ENCODE measurements at places on chromosomes 2 and 18.

DNA sequence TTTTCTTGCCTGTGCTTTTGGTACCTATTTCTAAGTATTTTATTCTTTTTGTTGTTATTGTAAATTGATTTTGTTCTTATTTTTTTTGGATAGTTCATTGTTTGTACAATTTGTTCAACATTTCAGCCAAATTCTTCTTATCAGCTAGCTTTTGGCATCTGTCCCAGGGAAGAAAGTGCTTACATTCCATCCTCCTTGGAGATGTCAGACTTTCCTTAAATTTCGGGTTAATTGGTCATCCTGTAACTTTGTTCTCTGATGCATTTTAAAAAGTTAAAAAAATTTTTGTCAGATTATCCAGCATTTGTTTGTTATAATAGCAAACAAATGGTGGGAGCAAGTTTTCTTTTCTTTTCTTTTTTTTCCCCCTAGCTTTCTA, 60.3 kb downstream of the PTH2R start:
- H3K4me3 ChIP-seq: no peak overlapping the region
- H3K4me1 ChIP-seq: no peaks in the 10 kb centered on the region
- DNase-seq: no peak
- no peaks in the 10 kb centered on the region for H3K36me3 ChIP-seq

- H3K27me3 ChIP-seq: no peaks in the 10 kb centered on the region
- no peak for DNase-seq
- H3K36me3 ChIP-seq: no peaks in the 10 kb centered on the region
- H3K4me3 ChIP-seq: no peak overlapping the region
- no peak overlapping the region for H3K27ac ChIP-seq
Measured at GRCh38 chr18:39841482-39842365, 2113.3 kb upstream of the PIK3C3 start.

- H3K4me1 ChIP-seq: no peaks in the 10 kb centered on the region
- no peak for DNase-seq
- no peak overlapping the region for H3K4me3 ChIP-seq
Measured at GRCh38 chr18:21525916-21526315, 74.6 kb downstream of the ESCO1 start.

DNA sequence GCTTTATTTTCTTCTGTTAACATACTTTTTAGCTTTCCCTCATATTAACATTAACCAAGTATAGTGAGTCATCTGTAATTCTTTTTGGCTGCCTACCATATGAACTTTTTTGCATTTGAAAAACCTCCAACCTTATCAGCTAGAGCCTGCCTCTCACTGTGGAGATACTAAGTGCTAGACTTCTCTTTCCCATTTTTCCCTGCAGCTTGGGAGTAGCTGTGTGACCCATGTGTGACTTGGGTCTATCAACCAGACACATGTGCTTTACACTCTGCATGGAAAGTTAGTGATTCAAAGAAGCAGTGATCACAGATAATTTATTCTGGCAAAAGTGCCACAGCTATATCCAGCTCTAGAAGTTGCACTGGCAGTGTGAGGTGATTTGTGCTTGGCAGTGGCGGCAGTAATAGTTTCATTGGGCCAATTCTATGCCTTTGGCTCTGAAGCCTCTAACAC, 36.3 kb downstream of the PREPL start:
- no peaks in the 10 kb centered on the region for H3K4me1 ChIP-seq
- H3K36me3 ChIP-seq: peaks cover 45% of the 10 kb centered on the region
- H3K27me3 ChIP-seq: no peaks in the 10 kb centered on the region
- H3K27ac ChIP-seq: no peak overlapping the region

GRCh38 chr18:49017813-49018553, 67.2 kb upstream of the SMAD7 start:
- no peaks in the 10 kb centered on the region for H3K36me3 ChIP-seq
- no peaks in the 10 kb centered on the region for H3K27me3 ChIP-seq
- peaks cover 3% of the 10 kb centered on the region for H3K4me1 ChIP-seq
- no peak overlapping the region for H3K27ac ChIP-seq
- no peak overlapping the region for H3K4me3 ChIP-seq

DNA sequence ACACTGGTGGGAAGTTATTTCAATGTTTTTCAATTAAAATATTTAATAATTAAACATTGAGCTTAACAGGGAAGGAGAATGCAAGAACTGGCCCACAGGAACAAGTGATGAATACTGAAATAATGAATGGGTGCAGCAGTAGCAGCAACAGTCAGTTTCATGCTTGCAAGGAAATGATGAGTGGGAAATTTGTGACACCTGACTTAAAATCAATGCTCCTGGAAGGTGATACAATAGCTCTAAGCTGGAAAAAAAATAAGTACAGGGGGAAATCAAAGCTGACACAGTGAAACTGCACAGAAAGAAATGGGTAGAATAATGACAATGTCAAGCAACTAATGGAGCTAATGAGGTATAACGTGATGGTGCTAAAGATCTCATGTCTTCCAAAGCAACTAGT, 184.5 kb downstream of the IKZF2 start:
- peaks cover 9% of the 10 kb centered on the region for H3K4me1 ChIP-seq
- DNase-seq: no peak
- no peak overlapping the region for H3K4me3 ChIP-seq
- H3K36me3 ChIP-seq: no peaks in the 10 kb centered on the region

GRCh38 chr2:167144179-167144898, 256.1 kb downstream of the XIRP2 start:
- H3K4me3 ChIP-seq: no peak overlapping the region
- no peaks in the 10 kb centered on the region for H3K4me1 ChIP-seq
- H3K36me3 ChIP-seq: no peaks in the 10 kb centered on the region
- H3K27ac ChIP-seq: no peak overlapping the region

DNA sequence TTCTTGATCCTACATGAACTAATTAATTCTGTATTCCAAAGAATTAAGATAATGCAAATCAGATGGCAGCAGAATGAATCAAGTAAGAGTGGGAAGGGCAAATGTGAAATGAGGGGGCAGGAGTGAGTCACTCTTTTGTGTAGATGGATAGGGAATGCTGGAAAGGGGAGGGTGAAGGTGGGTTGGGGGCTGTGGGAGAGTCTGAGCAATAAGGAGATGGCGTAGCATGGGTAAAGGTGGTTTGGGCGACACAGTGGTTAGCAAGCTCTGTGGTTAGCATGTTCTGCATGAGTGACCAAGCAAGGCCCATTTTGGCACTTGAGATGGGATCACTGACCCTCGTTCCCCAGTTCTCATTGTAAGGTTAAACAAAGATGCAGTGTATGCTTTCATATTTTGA, 20.4 kb downstream of the GPD2 start:
- H3K4me1 ChIP-seq: peaks cover 13% of the 10 kb centered on the region
- H3K36me3 ChIP-seq: peaks cover 14% of the 10 kb centered on the region
- no peak for DNase-seq
- no peaks in the 10 kb centered on the region for H3K27me3 ChIP-seq
- no peak overlapping the region for H3K4me3 ChIP-seq

DNA sequence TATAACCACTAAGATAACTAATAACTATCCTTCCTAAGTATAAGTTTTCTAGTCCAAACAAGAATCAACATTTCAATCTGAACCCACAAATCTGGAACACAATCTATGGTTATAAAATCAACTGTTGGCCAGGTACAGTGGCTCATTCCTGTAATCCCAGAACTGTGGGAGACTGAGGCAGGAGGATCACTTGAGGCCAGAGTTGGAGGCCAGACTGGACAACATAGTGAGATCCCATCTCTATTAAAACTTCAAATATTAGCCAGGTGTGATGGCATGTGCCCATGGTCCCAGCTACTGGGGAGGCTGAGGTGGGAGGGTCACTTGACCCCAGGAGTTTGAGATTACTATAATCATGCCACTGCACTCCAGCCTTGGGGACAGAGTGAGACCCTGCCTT, 11.2 kb downstream of the MRPS5 start:
- no peak overlapping the region for H3K4me3 ChIP-seq
- H3K27me3 ChIP-seq: no peaks in the 10 kb centered on the region
- H3K27ac ChIP-seq: no peak overlapping the region
- H3K36me3 ChIP-seq: peaks cover 70% of the 10 kb centered on the region
- DNase-seq: no peak

DNA sequence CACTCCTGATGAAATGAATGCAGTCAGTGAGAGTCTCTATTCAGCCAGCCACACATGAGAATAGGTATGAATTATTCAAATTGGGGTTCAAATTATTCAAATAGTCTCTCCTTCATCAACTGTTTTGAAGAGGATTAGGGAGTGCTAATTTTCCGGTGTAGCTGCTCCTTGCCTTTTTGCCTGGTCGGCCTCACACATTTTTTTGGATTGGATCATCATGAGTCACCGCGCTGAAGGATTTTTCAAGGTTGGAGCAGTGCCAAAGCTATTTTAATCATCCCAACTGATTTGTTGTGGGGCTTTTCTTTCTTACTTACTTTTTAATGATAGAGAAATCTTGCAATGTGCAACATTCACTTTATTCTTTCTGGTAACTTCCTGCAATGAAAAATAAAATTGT, 2.4 kb upstream of the DTNA start:
- no peak overlapping the region for H3K27ac ChIP-seq
- H3K27me3 ChIP-seq: no peaks in the 10 kb centered on the region
- no peaks in the 10 kb centered on the region for H3K4me1 ChIP-seq
- no peaks in the 10 kb centered on the region for H3K36me3 ChIP-seq
- no peak overlapping the region for H3K4me3 ChIP-seq
- no peak for DNase-seq

- no peaks in the 10 kb centered on the region for H3K36me3 ChIP-seq
- peaks cover 39% of the 10 kb centered on the region for H3K27me3 ChIP-seq
- peaks cover 13% of the 10 kb centered on the region for H3K4me1 ChIP-seq
Measured at GRCh38 chr2:127226520-127227263, 6.6 kb upstream of the CYP27C1 start.

- peak; percentile 37 for DNase-seq
- no peaks in the 10 kb centered on the region for H3K36me3 ChIP-seq
- no peak within 1 kb of the TSS for H3K27ac ChIP-seq
- H3K27me3 ChIP-seq: peaks cover 61% of the 10 kb centered on the region
- peaks cover 3% of the 10 kb centered on the region for H3K4me1 ChIP-seq
Measured at GRCh38 chr2:15939854-15940660, at the start of gene MYCN. MYCN (plus strand) TSS chr2:15940550; CDS start chr2:15942065, 1,515 bp downstream.

- peaks cover 3% of the 10 kb centered on the region for H3K27me3 ChIP-seq
- H3K4me1 ChIP-seq: no peaks in the 10 kb centered on the region
- DNase-seq: no peak
- no peaks in the 10 kb centered on the region for H3K36me3 ChIP-seq
- no peak overlapping the region for H3K4me3 ChIP-seq
Measured at GRCh38 chr18:3156325-3156640, 63.5 kb downstream of the MYOM1 start.

DNA sequence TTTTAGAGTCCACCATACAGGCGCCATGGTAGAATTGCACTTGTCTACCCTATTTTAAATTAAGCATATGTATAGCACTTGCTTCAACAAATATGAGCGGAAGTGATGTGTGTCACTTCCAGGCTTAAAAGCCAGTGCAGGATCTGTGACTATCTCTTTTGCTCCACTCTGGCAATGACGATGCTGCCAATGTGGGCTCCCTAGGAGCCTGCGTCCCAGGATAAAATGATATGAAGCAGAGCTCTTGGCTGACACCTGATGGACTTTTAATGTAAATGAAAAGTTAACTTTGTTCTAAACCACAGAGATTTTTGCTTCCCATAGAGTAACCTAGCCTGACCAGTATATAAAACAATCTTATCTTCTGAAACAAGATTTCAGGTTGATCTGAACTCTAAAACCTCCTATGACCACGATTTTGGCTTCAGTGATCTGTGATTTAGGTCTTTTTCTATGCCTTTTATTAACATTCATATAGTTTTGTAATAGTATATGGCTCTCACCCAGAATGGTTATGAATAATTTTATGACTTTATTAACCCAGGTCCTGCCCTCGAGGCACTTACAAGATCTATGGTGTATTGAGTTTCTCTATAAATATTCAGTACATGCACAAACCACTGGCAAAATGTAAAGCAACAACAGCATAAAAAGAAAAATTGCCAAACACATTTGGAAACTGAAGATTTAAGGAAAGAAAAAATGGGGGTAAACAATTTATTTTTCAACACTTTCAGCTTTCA, 422.5 kb upstream of the PIK3C3 start:
- no peak overlapping the region for H3K27ac ChIP-seq
- no peak for DNase-seq
- H3K36me3 ChIP-seq: no peaks in the 10 kb centered on the region
- H3K4me3 ChIP-seq: no peak overlapping the region
- H3K27me3 ChIP-seq: no peaks in the 10 kb centered on the region
- H3K4me1 ChIP-seq: no peaks in the 10 kb centered on the region

- no peaks in the 10 kb centered on the region for H3K36me3 ChIP-seq
- H3K27ac ChIP-seq: no peak overlapping the region
- H3K27me3 ChIP-seq: no peaks in the 10 kb centered on the region
Measured at GRCh38 chr2:104473546-104473945, 380.4 kb upstream of the POU3F3 start.

DNA sequence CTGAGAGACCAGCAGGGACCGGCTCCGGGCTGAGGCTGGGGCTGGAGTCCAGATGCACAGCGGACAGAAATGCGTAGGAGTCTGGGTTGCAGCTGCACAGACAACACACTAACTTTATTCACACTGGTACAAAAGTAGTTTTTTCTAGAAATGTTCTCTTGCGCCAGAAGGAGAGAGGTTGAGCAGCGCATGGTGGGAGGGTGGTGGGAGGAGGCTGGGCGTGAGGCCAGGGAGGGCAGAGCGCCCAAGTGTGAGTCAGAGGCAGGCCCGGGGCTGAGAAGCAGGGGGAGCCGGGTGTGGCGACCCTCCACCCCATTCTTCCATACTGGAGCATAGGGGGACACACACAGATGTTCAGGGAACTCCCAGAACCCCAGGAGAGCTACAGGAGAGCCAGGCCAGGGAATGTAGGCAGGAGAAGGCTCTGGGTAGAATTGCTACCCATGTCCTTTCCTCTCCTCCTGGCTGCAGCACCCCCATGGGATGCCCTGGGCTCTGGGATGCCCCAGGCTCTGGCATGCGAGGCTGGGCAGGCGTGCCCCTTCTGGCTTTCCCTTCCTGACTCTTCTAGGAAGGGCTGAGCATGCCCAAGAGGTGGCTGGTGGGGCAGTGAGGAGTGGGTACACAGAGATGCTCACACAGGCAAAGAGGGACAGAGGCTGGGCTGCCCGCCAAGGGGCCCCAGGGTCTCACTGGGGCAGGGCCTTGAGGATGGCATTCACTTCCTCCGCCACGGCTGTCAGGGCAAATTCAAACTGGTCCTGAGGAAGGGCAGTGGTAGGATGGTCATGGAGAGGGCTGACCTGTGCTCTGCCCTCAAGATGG, 10.6 kb downstream of the DNAJB2 start:
- no peak for DNase-seq
- peaks cover 5% of the 10 kb centered on the region for H3K27me3 ChIP-seq
- H3K4me1 ChIP-seq: peaks cover 6% of the 10 kb centered on the region
- no peak overlapping the region for H3K27ac ChIP-seq

- H3K4me1 ChIP-seq: no peaks in the 10 kb centered on the region
- DNase-seq: no peak
- H3K27ac ChIP-seq: no peak overlapping the region
- no peaks in the 10 kb centered on the region for H3K27me3 ChIP-seq
- no peaks in the 10 kb centered on the region for H3K36me3 ChIP-seq
- no peak overlapping the region for H3K4me3 ChIP-seq
Measured at GRCh38 chr2:33806041-33806440, 206.9 kb upstream of the FAM98A start.

GRCh38 chr18:23519734-23520133, 16.4 kb downstream of the RMC1 start:
- H3K4me3 ChIP-seq: no peak overlapping the region
- no peak for DNase-seq
- peaks cover 75% of the 10 kb centered on the region for H3K36me3 ChIP-seq
- H3K27me3 ChIP-seq: no peaks in the 10 kb centered on the region

- H3K27ac ChIP-seq: no peak overlapping the region
- peaks cover 8% of the 10 kb centered on the region for H3K36me3 ChIP-seq
- H3K4me3 ChIP-seq: no peak overlapping the region
- peaks cover 15% of the 10 kb centered on the region for H3K27me3 ChIP-seq
- no peak for DNase-seq
Measured at GRCh38 chr18:79952996-79953559, 1.6 kb upstream of the SLC66A2 start.

- no peak for DNase-seq
- H3K4me3 ChIP-seq: no peak overlapping the region
- no peaks in the 10 kb centered on the region for H3K4me1 ChIP-seq
- H3K27me3 ChIP-seq: no peaks in the 10 kb centered on the region
Measured at GRCh38 chr18:37676276-37676675, 110.7 kb upstream of the CELF4 start.
